ENCODE measurements at places on chromosomes 4 and X. TPM values are rescaled to one million over a fixed set of nuclear protein-coding genes. Genes with fewer than 3 reads are reported as not detected.

LRIT3 gene
- not detected for total RNA-seq

DNA sequence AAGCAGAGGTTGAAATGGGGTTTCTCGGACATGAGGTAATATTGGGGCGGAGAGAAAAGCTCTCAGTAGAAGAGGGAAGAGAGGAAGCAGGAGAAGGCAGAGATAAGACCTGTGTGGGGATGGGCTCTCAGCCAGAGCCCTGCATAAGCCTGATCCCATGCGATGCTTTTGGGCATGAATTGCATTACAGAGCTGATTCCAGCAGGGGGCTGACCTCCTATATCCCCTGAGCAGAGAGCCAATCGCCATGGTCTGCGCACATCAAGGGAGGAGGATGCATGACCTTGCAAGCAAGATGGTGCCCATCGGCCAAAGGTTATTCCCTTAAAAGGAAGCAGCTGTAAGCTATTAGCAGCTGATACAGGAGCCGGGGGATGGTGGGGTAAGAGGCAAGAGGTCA, 7.6 kb downstream of the ANOS1 start:
- no peaks in the 10 kb centered on the region for H3K36me3 ChIP-seq
- no peaks in the 10 kb centered on the region for H3K4me1 ChIP-seq
- H3K4me3 ChIP-seq, result no peak overlapping the region
- DNase-seq, result no peak
- no peak overlapping the region for H3K27ac ChIP-seq

- peaks cover 13% of the 10 kb centered on the region for H3K4me1 ChIP-seq
- no peak overlapping the region for H3K27ac ChIP-seq
- H3K4me3 ChIP-seq, result no peak overlapping the region
- H3K27me3 ChIP-seq, result no peaks in the 10 kb centered on the region
- peaks cover 2% of the 10 kb centered on the region for H3K36me3 ChIP-seq
These were observed 999 bp upstream of the KLHL15 start for GRCh38 chrX:24027985-24028384.

GRCh38 chr4:159279084-159279483, 176.2 kb downstream of the RAPGEF2 start:
- H3K4me1 ChIP-seq, result peaks cover 40% of the 10 kb centered on the region
- no peaks in the 10 kb centered on the region for H3K27me3 ChIP-seq
- peaks cover 6% of the 10 kb centered on the region for H3K36me3 ChIP-seq
- H3K27ac ChIP-seq, result no peak overlapping the region

GRCh38 chr4:183264614-183265013, 55.5 kb downstream of the CLDN22 start:
- no peak overlapping the region for H3K4me3 ChIP-seq
- no peak overlapping the region for H3K27ac ChIP-seq
- DNase-seq, result no peak
- no peaks in the 10 kb centered on the region for H3K27me3 ChIP-seq
- H3K36me3 ChIP-seq, result peaks cover 26% of the 10 kb centered on the region

TMEM47 gene
- 63.7 TPM for total RNA-seq

DNA sequence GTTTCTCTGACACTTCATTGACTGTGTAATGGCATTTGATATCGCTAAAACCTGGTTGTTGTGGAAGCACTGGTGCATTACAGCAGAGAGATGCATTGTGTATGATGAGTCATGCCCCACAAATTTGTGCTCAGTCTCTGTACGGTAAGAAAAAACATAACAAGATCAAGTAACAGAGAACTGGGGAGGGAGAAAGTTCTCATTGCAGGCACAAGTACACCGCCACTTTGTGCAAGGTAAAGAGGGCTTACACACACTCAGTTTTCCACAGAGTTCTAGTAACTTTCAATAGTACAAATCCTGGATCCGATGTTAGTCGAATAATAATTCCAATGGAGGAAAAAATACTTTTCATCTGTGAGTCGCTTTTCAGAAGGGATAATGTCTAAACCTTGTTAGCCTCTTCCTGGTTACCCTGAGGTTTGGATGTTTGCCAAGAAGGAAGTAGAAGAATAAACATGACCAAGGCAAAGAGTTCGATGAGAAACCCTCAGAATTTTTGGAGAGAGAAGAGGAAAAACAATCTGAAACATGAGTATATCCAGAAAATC, 512.5 kb upstream of the SLIT2 start:
- peak overlapping the region; percentile 40 for H3K4me3 ChIP-seq
- H3K27ac ChIP-seq, result peak overlapping the region; percentile 86
- no peak for DNase-seq
- H3K27me3 ChIP-seq, result no peaks in the 10 kb centered on the region
- peaks cover 28% of the 10 kb centered on the region for H3K4me1 ChIP-seq

UCP1 gene
- not detected for total RNA-seq

GRCh38 chr4:156497486-156497885, 474.1 kb downstream of the PDGFC start:
- H3K36me3 ChIP-seq, result no peaks in the 10 kb centered on the region
- peaks cover 25% of the 10 kb centered on the region for H3K4me1 ChIP-seq
- DNase-seq, result no peak
- H3K27me3 ChIP-seq, result no peaks in the 10 kb centered on the region

DNA sequence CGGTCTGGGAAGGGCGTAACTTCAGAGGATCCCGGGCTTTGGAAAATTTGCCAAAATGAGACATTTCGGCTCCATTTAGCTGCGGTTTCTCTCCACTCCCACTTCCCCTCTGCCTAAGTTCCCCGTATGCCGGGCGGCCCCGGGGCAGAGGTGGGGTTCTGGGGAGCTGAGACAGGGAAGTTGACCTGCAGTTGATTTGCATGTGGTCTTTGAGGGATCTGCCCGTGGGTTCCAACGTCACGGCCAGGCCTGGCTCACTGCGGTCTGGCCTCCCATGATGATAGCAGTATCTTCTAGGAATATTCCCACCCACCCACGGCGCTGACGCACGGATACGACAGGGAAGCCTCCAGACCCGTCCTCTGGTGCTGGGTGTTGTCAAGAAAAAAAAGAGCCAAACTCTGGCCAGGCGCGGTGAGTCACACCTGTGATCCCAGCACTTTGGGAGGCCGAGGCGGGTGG, 27.3 kb upstream of the CRLF2 start:
- H3K27ac ChIP-seq, result no peak overlapping the region
- peaks cover 6% of the 10 kb centered on the region for H3K4me1 ChIP-seq
- H3K4me3 ChIP-seq, result no peak overlapping the region
- no peaks in the 10 kb centered on the region for H3K27me3 ChIP-seq
- DNase-seq, result no peak

DNA sequence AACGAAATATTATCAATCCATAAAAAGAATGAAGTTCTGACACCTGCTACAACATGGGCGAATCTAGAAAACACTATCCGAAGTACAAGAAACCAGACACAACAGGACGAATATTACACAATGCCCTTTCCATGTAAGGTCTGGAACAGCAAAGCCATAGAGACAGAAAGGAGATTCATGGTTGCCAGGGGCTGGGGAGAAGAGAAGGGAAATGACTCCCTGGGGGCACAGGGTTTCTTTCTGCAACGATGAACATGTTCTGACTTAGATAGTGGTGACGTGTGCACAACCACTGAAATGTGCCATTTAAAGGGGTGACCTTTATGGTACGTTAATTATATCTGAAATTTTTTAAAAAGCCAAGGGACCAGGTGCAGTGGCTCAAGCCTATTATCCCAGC, 28.3 kb downstream of the GPR143 start:
- no peak overlapping the region for H3K27ac ChIP-seq
- H3K36me3 ChIP-seq, result no peaks in the 10 kb centered on the region
- DNase-seq, result no peak
- no peaks in the 10 kb centered on the region for H3K27me3 ChIP-seq
- H3K4me3 ChIP-seq, result no peak overlapping the region

DNA sequence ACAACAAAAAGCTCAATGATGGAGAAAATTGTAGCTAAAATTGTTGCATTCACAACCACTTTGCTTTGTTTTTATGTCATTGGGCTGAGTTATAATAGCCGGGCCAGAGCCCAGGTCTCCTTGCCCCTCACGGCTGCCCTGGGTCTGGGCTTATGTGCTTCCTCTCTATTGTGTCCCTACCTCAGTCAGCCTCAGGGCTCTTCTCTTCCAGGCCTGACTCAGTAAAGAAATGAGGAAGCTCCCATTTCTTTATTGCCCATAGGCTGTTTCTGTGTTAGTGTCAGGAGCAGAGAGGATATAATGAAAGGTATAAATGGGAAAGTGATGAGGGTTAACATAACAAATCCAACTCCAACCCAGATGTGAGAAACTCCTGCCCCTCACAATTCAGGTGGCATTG, 18.0 kb downstream of the BST1 start:
- H3K27me3 ChIP-seq, result no peaks in the 10 kb centered on the region
- H3K4me1 ChIP-seq, result peaks cover 40% of the 10 kb centered on the region
- no peak for DNase-seq
- no peak overlapping the region for H3K4me3 ChIP-seq
- H3K36me3 ChIP-seq, result no peaks in the 10 kb centered on the region

DNA sequence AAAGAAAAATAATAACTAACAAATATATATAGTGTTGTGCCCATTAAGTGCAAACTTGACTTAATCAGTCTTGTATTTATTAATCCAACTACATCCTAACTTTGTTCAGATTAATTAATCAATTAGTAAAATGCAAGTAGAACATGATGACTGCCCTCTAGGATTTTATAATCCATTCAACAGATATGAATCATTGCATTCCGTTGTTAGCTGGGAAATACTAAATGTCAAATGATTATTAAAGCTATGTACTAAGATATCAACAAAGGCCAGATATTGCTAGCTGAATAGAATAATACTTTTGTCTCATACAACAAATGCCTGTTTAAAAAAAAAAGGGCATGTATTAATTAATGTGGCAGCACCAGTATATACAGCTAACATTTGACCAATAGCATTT, 1366.3 kb downstream of the STIM2 start:
- no peaks in the 10 kb centered on the region for H3K36me3 ChIP-seq
- DNase-seq, result no peak
- H3K27me3 ChIP-seq, result no peaks in the 10 kb centered on the region
- no peak overlapping the region for H3K4me3 ChIP-seq
- no peak overlapping the region for H3K27ac ChIP-seq
- no peaks in the 10 kb centered on the region for H3K4me1 ChIP-seq

- H3K36me3 ChIP-seq, result peaks cover 2% of the 10 kb centered on the region
- no peak for DNase-seq
- peaks cover 6% of the 10 kb centered on the region for H3K4me1 ChIP-seq
These were observed 88.8 kb downstream of the CHST7 start for GRCh38 chrX:46662188-46662958.

DNA sequence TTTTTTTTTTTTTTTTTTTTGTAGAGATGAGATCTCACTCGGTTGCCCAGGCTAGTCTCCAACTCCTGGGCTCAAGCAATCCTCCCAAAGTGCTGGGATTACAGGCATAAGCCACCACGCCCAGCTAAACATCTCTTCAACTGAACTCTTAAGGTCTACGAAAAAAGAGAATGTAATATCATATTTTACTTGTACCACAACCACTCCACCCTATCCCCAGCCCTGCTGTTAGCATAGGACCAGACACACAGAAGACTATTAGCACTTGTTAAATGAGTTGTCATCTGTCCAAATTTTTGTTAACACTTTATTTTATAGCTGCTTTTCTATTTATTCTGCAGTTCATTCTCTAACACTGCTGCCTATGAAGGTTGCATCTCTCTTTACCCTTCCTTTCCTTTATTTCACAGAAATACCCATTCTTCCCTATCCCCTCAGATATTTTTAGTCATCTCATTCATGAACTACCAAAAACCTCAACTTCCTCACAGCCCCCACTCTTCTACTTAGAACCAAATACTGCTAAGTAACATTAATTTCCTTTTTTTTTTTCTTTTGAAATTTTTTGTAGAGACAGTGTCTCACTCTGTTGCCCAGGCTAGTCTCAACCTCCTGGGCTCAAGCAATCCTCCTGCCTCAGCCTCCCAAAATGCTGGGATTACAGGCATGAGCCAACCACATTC, 10.1 kb downstream of the SNX12 start:
- H3K36me3 ChIP-seq, result peaks cover 7% of the 10 kb centered on the region
- DNase-seq, result no peak
- H3K27me3 ChIP-seq, result no peaks in the 10 kb centered on the region
- H3K27ac ChIP-seq, result no peak overlapping the region
- peaks cover 12% of the 10 kb centered on the region for H3K4me1 ChIP-seq

- no peaks in the 10 kb centered on the region for H3K36me3 ChIP-seq
- no peak for DNase-seq
- H3K4me1 ChIP-seq, result peaks cover 10% of the 10 kb centered on the region
- no peak overlapping the region for H3K4me3 ChIP-seq
- H3K27ac ChIP-seq, result no peak overlapping the region
These were observed 169.9 kb downstream of the SLIT2 start for GRCh38 chr4:20421603-20421985.

- no peaks in the 10 kb centered on the region for H3K27me3 ChIP-seq
- no peaks in the 10 kb centered on the region for H3K36me3 ChIP-seq
- H3K27ac ChIP-seq, result no peak overlapping the region
- DNase-seq, result no peak
- H3K4me1 ChIP-seq, result peaks cover 7% of the 10 kb centered on the region
- H3K4me3 ChIP-seq, result no peak overlapping the region
These were observed 204.5 kb downstream of the SLC7A11 start for GRCh38 chr4:138037696-138038095.

DNA sequence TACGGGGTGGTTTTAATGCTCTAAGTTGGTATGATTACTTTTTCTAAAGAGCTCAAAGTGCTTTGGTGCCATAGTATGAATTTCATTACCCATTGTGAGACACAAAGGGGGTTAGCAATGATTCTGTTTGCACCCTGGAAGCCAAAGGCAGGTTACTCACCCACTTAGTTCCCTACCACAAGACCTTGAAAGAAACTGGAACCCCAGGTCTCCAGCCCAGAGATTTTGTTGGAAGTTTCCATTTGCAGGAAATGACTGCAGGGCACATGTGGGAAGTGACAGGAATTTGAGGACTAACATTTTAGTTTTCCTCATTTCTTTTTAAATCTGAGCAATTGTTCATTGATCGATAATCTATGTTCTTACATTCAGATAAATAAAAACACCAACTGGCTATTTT, 1.8 kb upstream of the HS3ST1 start:
- peaks cover 15% of the 10 kb centered on the region for H3K4me1 ChIP-seq
- H3K27ac ChIP-seq, result no peak overlapping the region
- H3K36me3 ChIP-seq, result no peaks in the 10 kb centered on the region
- no peak overlapping the region for H3K4me3 ChIP-seq

DNA sequence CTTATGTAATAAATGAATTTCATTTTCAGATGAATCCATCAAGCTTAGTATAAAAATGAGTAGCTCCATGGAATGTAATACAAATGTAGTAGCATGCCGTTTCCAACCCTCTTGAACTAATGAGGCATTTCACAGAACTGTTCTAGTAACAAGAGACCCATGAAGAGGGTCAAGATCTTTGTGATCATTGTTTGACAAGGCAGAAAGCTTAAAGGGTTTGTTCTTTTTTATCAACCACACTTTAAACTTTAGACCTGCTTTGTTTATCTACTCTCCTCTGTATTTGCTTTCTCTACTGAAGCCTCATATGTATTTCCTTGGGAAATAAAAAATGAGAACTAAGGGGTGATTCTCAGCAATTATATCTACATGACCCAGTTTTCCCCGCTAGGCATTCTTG, 513.9 kb downstream of the ARAP2 start:
- no peak for DNase-seq
- H3K27ac ChIP-seq, result no peak overlapping the region
- no peak overlapping the region for H3K4me3 ChIP-seq
- H3K27me3 ChIP-seq, result no peaks in the 10 kb centered on the region
- H3K36me3 ChIP-seq, result no peaks in the 10 kb centered on the region

GRCh38 chrX:769796-770195, 139.2 kb downstream of the SHOX start:
- H3K36me3 ChIP-seq, result no peaks in the 10 kb centered on the region
- H3K27me3 ChIP-seq, result peaks cover 20% of the 10 kb centered on the region
- no peak overlapping the region for H3K27ac ChIP-seq
- DNase-seq, result peak; percentile 7
- H3K4me1 ChIP-seq, result no peaks in the 10 kb centered on the region

SYTL5 gene
- total RNA-seq, result 0.26 TPM

- no peaks in the 10 kb centered on the region for H3K27me3 ChIP-seq
- H3K36me3 ChIP-seq, result no peaks in the 10 kb centered on the region
- H3K4me1 ChIP-seq, result peaks cover 7% of the 10 kb centered on the region
- no peak for DNase-seq
These were observed 82.2 kb downstream of the ANK2 start for GRCh38 chr4:113131621-113132020.
